Right ventricle myocardium inferior (tissue), 1 donor: ENCODE measurements at places on chromosomes 3 and 15. TPM values are rescaled to one million over a fixed set of nuclear protein-coding genes. Genes with fewer than 3 reads are reported as not detected.

The FAM3D gene
- not detected for total RNA-seq

The CHRM5 gene
- total RNA-seq, result not detected

The DNAJB11 gene
- total RNA-seq, result 26.5 TPM

GRCh38 chr3:21269882-21270281 is 481.1 kb downstream of the ZNF385D start:
- DNase-seq, result no peak

- no peak for DNase-seq
Measured at GRCh38 chr3:134313847-134314587, 60.2 kb downstream of the AMOTL2 start.

- DNase-seq, result no peak
Measured at GRCh38 chr3:359672-360071, 163.1 kb downstream of the CHL1 start.

- DNase-seq, result no peak
Measured at GRCh38 chr3:188437926-188438325, 284.0 kb downstream of the LPP start.

DNA sequence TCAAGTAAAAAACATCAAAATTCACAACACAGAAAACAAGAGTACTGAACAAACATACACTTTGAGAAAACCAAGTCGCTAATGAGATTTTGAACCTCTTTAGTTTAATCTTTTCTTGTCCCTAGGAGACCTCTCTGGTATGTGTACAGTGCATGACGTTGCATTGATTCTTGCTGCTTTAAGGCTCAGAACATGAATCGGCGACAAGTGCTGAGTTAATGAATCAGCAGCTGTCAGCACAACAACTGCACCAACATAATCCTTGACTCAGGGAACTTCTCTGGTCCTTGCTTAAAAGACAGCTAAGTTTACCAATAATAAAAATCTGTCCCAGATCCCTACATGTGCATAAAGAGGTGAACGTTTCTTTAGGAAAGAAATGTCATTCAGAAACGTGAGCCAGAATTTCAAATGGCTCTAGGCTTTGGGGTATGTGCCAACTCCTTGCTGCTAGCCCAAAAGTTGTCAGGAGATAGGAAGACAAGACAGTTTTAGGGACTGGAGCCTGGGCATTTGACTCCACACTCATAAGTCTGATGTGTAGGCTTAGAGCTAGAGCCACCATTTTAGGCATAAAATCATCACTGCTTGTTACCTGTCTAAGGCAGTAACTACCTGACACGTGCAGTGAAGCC is 86.9 kb downstream of the IL5RA start:
- no peak for DNase-seq

GRCh38 chr3:115146032-115146417 is 1.1 kb downstream of the ZBTB20 start:
- DNase-seq, result no peak

DNA sequence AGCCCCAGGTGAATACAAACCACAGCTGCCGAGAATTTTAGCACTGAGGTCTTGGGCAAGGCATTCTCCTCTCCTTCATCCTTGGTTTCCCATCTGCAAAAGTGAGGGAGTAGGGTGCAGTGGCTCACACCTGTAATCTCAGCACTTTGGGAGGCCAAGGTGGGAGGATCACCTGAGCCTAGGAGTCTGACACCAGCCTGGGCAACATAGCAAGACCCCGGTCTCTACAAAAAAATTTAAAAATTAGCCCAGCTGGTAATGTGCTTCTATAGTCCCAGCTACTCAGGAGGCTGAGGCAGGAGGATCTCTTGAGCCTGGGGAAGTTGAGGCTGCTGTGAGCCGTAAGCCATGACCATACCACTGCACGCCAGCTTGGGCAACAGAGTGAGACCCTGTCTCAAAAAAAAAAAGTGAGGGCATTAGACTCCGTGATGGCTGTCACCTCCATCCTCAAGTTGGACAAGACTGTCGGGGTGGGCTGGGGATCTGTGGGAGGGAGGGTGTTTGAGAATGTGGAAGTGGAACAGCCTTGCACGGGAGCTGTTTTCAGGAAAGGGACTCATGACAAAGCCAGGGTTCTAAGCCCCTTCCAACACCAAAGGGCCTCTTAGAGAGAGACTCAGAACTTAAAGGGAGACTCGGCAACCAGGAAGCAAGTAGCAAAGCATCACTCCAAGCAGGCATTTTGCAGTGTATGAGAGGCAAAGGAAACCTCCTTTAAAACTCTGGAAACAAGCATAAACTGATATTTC is 46.0 kb upstream of the FURIN start:
- DNase-seq, result no peak

DNA sequence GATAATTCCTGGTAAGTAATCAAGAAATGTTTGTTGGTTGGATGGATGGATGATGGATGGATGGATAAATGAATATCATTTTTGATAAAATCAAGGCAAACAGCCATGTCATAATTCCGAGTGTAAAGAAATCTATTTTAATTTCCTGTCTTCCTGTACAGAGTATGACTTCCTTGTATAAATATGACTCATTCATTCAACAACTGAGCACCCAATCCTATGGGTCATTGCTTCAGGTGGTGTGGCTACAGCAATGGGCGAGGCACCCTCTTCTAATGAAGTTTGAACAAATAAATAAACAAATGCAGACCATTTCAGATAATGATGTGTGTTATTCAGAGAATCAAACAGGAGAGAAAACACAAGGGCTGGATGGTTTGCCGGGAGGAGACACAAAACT is 198.7 kb downstream of the TNIK start:
- DNase-seq, result no peak

GRCh38 chr15:99930696-99931095 is 197.5 kb upstream of the LYSMD4 start:
- no peak for DNase-seq
